ENCODE measurements at places on chromosomes 11 and 22. TPM values are rescaled to one million over a fixed set of nuclear protein-coding genes. Genes with fewer than 3 reads are reported as not detected.

FXYD6 gene
- 1.4 TPM for polyA plus RNA-seq

DNA sequence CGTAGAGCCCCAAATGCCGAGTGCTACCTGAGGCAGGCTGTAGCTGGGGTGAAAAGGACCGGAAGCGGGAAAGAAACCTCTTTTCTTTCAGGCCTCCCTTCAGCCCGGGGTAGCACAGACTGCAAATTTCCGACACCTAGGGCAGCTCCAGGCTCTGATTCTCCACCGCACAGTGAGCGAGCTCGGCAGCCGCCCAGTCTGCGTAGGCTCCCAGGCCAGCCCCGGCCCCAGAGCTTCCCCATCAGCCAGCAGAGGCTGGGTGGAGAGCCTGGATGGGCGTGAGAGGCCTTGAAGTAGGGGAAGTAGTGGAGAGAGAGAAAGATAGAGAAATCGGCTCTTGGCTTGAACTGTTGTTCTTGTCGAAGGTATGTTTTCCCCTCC lies 9.3 kb upstream of the PAX6 start:
- peak; percentile 51 for DNase-seq

- peak; percentile 12 for DNase-seq
Observed at GRCh38 chr11:25734591-25735211, 597.2 kb upstream of the ANO3 start.

GSTT2B gene
- 32.2 TPM for polyA plus RNA-seq

DNA sequence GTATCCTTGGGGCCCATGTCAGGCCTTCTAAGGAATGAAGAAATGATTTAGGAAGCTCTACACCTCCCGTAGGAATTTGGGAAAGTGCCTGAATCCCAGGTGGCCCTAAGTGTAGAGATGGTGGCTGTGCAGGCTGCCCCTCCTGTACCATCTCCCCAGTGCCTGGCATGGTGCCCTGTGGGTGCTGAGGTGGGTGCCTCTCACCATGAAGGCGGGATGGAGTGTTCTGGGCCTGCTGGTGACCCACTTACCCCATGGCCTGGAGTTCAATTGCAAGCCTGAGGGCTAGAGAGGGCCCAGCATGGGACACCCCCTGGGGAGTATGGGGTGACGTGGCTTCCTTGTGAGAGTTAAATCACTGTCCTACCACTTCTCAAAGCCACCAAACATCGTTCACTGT lies 19.8 kb downstream of the SAMM50 start:
- no peak for DNase-seq

MRGPRX3 gene
- not detected for polyA plus RNA-seq

Measured in SK-N-SH (cell line).